ENCODE measurements at places on chromosomes 11 and 22.

DNA sequence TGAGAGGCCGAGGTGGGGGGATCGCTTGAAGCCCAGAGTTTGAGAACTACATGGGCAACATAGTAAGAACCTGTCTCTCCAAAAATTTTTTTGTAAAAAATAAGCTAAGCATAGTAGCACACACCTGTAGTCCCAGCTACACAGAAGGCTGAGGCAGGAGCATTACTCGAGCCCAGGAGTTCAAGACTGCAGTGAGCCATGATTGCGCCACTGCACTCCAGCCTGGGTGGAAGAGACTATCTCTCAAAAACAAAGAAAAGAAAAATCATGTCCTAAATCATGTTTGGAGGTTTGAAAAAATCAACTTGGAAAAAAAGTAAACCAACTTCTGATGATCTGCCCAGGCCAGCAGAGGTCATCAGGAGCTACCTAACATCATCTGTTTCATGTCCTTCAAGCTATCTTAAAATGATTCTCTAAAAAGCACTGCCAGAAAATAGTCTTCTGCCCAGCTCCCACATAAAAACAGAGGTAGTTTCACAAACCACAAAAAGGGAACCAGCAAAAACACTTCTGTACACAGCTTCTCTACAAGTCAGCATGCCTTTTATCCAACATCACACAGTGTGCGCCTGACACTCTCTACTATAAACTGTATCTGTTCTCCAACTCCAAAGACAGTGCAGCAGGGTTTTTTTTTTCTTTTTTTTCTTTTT lies 165.0 kb downstream of the SOX6 start:
- DNase-seq = peak; percentile 28

GRCh38 chr11:114156131-114156581 lies 96.6 kb downstream of the ZBTB16 start:
- DNase-seq = no peak

- DNase-seq = no peak
Measured at GRCh38 chr11:132493801-132494200, 1038.5 kb downstream of the OPCML start.

GRCh38 chr11:12587333-12587991 lies 86.8 kb upstream of the TEAD1 start:
- DNase-seq = no peak

Measured in NB4 (cell line).